ENCODE measurements at places on chromosomes 12 and 14.
A peak's percentile ranks its signal among the peaks of the same experiment; 100 is the strongest.

GRCh38 chr12:93419388-93420034 lies 22.2 kb downstream of the UBE2N start:
- DNase-seq = peak; percentile 35

- DNase-seq = no peak
Observed at GRCh38 chr12:104354868-104355570, 51.5 kb downstream of the EID3 start.

- no peak for DNase-seq
Observed at GRCh38 chr14:21735639-21736307, 62.2 kb upstream of the OR4E1 start.

GRCh38 chr14:101755591-101756324 lies 5.8 kb upstream of the PPP2R5C start:
- no peak for DNase-seq

DNA sequence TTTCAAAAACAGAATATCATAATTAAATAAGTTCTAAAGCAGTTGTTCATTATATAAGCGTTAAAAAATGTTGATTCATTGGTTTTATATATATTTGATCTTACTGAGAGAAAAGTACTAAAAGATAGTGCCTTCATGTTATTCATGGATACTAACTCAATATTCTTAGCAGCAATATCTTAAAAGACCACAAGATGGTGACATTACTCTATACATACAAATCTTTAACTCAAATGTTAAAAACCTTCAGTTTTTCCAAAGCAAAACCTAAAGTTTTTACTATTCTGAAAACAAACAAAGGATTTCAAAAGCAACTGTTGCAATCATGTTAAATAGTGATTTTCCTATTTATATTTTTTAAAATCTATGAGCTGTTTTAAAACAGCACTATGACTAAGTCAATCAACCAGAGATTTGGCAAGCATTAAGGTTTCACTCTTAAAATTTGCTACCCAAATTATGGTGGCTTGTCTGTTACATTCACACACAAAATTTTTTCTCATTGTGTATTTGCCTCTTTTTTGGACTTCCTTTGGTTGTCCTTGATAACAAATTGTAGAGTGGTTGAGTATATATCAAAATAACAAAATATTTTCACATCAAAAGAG lies 50.1 kb upstream of the RERGL start:
- peak; percentile 2 for DNase-seq

DNA sequence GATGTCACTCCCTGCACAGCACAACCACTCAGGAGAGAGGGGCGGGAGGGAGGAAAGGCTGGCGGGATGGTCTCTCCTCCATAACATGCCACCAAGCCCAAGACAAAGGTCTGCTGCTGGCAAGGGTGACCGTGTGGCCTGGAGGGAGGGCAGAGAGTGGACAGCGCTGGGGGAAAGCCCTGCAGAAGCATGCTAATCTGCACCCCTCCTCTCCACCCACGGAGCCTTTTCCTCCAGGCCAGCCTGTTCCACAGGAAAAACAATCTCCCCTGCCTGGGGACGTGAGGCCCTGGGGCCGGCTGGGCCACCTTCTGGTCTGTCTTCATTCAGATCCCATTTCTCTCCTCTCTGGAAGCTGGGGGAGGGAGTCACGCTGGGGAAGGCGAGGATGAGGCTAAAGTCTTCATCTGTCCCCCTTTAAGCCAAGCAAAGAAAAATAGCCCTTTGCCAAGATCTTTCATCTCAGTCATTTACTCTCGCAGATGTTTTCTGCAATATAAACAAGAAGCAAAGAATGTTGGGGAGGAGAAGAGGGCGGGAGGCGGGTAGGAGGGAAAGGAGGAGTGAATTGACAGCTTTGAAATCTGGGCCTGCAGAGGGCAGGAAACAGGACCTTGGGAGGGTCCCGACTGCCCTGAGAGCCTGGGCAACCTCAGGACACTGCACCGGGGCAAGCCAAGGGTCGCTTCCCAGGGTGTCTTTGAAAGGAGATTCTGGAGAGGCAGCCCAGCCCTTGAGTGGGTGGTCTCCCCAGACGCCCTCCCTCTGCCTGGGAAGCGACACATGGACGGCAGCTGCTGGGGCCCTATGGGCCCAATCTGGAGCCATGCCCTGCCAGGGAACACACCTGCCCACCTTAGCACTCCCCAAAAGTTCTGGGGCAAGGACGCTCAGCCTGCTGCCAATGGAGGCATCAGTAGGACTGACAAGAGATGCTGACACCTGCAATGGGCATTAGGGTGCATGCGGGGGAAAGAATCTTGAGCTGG lies 133.6 kb downstream of the ZFP36L1 start:
- DNase-seq = no peak

GRCh38 chr14:93857500-93858283 lies 69.4 kb upstream of the PRIMA1 start:
- DNase-seq = peak; percentile 25

DNA sequence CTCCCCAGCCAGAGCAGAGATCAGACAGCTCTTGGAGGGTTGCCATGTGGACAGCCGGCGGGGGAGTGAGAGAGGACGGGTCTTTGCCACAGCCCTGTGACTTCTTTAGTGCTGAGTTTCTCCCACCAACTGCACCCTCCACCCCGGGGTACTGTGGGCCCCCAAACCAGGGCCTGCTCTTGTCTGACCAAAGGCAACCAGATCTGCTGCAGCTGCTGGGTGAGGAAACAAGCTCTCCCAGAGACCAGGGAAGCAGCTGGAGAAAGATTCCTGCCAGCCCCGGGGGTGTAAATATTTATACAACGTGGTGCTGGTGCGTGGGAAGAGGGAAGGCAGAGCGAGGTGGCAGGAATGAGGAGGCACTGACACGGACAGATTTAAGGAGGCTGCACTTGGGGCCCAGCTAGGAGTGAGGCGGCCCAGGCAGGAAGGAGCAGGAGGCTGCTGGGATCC lies 14.3 kb upstream of the ZFP36L1 start:
- no peak for DNase-seq

DNA sequence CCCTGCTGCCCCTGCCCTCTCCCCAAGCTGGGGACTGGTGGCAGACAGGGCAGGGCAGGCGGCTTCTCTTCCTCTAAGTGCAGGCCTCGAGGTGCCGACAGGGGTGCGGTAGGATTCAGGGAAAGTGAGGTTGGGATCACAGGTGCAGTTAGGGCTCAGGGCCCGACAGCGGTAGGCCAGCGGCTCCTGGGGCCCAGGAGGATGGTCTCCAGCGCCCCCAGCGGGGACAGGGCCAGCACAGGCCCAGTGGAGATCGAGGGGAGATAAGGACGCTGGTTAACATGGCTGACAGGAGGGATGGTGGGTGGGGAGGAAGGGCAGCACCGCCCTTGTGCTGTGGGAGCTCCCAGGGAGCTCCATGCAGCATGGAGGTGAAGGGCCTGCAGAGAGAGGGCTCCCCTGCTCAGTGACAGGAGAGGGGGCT lies 935 bp upstream of the CRIP1 start:
- DNase-seq = no peak

DNA sequence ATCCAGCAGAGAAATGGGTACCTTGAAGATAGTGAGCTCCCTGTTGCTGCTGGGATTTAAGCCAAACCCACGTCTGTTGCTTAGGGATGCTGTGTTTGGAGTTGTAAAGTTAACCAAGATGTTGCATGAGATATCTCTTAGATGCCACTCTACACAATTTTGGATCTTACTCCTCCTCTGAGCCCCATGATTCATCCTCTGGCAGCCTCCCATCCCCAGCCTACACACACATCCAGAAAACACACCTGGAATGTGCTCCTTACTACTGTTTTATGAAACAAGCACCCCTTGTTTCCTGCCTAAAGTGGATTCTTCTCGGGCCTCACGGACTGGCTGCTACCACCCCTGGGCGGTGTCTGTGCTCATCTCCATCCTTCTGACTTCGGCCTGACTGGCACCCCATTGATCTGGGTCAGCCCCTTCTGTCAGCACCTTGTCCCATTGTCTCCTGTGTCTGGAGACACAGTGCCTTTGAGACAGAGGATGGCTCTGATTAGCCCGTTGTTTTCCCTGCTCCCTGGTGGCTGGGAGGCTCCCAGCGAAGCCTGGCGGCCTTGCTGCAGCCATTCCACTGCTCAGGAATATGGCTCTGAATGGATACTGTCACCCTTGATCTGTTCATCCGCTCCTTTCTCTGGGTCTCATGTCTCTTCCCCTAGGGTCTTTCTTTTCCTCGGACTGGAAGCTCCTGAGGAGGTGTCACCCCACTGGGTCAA lies 24.3 kb downstream of the TSPAN9 start:
- no peak for DNase-seq

GRCh38 chr12:129911428-129912049 lies 7.7 kb upstream of the TMEM132D start:
- DNase-seq = peak; percentile 60

- DNase-seq = no peak
Observed at GRCh38 chr14:77183896-77184295, 2.3 kb downstream of the TMEM63C start.

GRCh38 chr12:76702946-76703345 lies 61.0 kb upstream of the ZDHHC17 start:
- DNase-seq = no peak

DNA sequence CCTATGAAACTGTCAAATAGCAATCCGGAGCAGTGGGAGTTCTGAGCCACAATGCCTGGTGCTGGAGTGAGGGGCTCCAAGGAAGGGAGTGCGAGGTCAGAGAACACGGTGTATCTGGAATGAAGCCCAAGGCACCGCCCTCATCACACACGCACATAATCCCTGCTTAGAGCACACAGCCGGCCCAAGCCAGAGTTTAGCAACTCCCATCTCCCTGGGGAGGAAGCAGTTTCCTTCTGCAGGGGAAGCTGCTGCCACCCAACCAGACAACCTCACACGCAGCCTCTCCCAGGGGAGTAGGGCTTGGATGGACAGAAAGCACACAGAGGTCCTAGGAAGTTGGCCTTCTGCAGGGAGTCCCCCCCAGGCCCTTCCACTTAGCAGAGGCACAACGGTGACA lies 31.3 kb downstream of the ACTN1 start:
- no peak for DNase-seq

DNA sequence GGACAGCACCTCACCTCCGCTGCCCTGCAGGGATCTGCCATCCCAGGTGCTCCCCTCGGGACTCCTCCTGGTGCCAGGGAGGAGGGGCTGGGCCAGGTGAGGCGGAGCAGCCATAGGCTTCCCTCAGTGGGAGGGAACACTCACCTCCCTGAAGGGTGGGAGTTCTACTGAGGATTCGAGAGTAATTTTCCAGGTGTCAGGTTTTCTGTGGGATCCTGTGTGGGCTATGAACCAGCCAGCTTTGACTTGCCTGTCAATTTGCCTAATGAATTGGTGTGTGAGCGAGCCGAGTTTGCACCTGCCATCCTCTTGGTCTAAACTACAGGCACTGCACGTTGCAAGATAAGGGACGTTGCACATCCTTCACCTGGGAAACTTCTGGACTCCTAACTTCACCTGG lies 50.3 kb downstream of the NOC4L start:
- DNase-seq = no peak

GRCh38 chr14:36214476-36215216 lies 38.1 kb upstream of the PTCSC3 start:
- DNase-seq = no peak
